GF-D8 (cell line): ENCODE measurements at places on chromosomes 11 and 22.

DNA sequence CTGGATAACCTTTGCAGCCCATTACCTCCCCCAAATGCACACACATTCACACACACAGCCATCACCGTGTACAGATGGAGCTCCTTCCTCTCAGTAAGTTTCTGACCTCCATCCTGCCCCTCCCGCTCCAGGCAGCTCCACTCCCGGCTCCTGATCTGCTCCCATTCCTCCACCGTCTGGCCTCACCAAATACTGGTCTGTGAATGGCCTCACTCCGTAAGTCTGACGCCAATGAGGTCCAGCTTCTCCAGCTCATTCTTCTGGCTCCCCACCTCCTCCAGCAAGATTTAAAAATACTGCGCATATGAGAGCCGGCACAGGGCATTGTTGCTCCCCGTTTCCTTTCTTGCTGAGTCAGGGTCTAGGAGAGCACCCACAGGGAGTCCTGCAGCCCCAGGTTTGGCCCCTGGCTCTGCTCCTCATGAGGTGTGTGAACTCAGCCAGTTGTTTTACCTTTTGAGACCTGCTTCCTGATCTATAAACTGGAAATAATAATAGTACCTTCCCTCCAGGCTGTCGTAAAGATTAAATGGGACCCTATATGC is 14.0 kb upstream of the TUB start:
- DNase-seq, result no peak

- no peak for DNase-seq
Measured at GRCh38 chr11:63837027-63837688, 1.8 kb upstream of the MARK2 start.

GRCh38 chr11:134670247-134670782 is 258.3 kb upstream of the B3GAT1 start:
- no peak for DNase-seq

GRCh38 chr22:35860837-35861236 is 143.2 kb downstream of the APOL5 start:
- DNase-seq, result no peak

- DNase-seq, result no peak
Measured at GRCh38 chr11:117618982-117619355, 178.0 kb downstream of the DSCAML1 start.

- DNase-seq, result no peak
Measured at GRCh38 chr11:123143476-123143875, 51.6 kb downstream of the CLMP start.

GRCh38 chr11:19713196-19714021 is 772 bp downstream of the NAV2 start:
- DNase-seq, result no peak
